ENCODE measurements at places on chromosomes 5 and 9.

GRCh38 chr9:114285166-114285867 is 37.6 kb upstream of the ORM1 start:
- DNase-seq, result no peak

- DNase-seq, result no peak
These were observed 167.8 kb downstream of the DOCK2 start for GRCh38 chr5:169804861-169805260.

DNA sequence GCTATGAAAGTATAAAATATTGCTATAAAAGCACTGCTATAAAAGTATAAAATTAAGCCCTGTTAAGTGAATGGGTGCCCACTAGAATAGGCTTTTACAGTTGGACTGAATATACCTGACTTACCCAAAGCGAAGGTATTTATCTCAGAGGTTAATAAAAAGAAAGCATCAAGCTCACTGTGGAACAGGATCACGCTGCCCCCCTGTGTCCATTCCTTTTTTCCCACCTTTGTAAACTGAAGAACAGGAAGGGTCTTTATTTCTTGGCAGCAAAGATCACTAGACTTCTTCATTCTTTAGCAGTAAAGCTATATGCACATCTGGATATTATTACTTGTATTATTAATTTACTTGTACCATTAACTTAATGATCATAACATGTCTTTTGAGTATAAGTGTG is 22.1 kb upstream of the PLPP6 start:
- DNase-seq, result no peak

DNA sequence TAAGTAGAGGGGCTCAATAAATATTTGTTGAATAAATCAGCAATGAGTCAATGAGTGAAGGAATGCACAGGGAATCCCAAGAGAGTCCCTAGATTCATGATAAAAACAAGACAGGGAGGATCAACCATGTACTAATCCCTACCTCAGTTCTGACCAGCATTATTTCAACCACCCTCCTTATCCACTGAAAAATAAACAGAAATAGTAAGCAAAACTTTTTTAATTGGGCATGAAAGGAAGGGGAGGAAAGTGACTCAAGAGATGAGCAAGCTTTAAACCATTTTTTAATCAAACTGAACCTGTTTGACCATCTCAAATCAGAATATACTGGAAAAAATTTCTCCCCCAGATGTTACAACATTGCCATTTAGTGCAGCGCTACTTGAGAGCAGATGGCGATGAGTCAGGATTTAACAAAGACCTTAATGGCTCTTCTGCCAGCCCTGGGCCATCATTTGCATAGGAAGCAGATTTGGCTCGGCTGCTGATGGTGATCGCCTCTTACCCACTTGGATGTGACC is 194.8 kb upstream of the SLC30A5 start:
- no peak for DNase-seq

DNA sequence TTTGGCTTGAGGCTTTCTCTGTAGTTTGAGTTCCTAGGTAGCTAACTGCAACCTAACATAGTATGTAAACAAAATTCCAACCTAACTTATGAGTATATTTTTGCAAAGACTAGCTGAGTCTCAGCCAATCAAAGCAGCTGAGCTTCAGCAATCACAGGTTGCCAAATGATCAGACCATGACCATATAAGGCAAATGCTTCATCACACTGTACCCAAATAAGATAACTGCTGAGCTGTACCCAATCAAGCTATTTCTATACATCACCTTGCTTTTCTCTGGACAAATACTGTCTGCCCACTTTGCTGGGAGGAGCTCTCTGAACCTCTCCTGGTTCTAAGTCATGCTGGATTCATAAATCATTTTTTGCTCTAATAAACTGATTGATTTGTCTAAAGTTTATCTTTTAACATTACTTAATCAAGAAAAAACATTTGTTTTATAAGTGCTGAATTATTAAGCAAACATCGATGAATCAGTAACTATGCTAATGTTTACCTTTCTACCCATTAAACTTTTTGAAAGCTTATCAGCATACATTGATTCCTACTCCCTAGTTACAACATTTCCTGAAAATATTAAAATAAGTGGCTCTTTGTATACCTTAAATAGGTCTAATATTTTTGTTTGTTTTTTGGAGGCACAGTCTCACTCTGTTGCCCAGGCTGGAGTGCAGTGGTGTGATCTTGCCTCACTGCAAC is 129.7 kb upstream of the PCA3 start:
- DNase-seq, result peak; percentile 97

- peak; percentile 84 for DNase-seq
These were observed 173.7 kb upstream of the KIF2A start for GRCh38 chr5:62132276-62132675.

- no peak for DNase-seq
These were observed 94.7 kb downstream of the EBF1 start for GRCh38 chr5:159005062-159005461.

DNA sequence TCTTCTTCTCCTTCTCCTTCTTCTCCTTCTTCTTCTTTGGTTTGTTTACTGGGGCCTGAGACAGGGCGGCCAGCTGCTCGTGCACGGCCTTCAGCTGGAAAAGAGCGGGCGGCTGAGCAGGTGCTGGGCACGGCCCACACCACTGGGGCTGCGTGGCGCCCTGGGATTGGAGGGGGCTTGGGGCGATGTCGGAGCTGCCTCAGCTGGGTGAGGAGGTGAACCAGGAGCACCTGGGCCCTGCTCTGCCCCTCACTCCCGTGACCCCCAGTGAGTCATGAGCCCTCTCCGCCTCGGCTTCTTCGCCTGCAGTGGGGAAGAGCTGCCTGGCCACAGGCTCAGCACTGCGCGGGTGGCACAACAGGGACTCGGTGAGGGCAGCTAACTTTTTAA is 14.9 kb downstream of the BRD3OS start:
- DNase-seq, result no peak

GRCh38 chr5:4817767-4818166 is 322.4 kb upstream of the ADAMTS16 start:
- DNase-seq, result no peak

GRCh38 chr9:114900942-114901802 is 29.2 kb downstream of the TNFSF8 start:
- no peak for DNase-seq

DNA sequence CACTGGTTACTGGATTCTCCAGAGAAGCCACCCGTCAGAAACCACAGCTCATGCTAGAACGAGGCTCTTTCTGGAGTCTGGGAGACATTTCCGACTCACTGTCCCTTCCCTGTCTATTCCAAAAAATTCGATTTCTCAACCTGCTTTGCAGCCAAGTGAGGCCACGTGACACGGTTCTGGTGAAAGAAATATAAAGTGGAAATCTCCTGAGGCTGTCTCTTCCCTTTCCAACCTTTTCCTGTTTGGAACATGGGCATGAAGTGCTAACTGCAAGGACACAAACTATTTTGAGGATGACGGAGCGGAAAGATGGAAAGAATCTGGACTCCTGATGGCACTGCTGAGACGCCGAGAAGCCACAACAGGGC is 6.1 kb upstream of the PTGS1 start:
- DNase-seq, result no peak

GRCh38 chr5:65062469-65063083 is 293.8 kb downstream of the CWC27 start:
- DNase-seq, result no peak

DNA sequence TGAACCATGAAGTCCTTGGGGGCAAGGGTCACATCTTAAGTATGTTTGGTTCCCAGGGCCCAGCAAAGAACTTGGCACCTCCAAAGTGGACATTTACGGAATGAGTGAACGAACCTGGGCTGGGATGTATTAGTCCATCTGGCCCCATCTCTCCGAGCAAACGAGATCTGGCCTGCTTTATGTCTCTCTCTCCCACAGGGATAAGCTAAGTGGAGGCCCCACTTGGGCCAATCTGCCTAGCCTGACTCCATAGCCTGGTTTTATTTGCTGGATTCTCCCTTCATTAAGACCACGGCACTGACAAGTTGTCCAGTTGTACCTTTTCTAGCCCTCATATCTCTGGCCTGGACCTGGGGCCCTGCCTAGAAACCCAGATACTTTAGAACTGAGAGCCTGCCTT is 2.1 kb downstream of the TTLL11 start:
- DNase-seq, result no peak

GRCh38 chr5:104659497-104659896 is 1096.9 kb upstream of the NUDT12 start:
- no peak for DNase-seq
